ENCODE measurements at places on chromosomes 7 and 10.

DNA sequence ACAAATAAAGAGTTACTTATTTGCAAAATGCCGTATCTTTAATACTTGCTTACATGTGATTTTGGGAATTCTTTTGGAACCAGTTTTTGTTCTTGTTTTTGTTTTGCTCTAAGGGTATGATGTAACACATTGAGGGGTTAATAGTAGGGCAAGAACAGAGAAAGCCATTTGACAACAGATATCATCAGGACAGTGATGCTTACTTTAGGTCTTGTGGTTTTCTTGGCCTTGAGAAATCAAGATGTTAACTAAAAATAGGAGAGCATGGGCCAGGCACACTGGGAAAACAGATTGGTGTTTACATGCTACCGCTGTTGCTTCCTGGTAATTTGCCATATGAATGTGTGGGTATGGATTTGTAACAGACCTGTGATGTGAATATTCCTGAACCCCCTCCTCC, 3.7 kb downstream of the SAMD8 start:
- no peak overlapping the region for H3K27ac ChIP-seq
- DNase-seq = no peak
- H3K4me1 ChIP-seq = peaks cover 24% of the 10 kb centered on the region
- H3K4me3 ChIP-seq = no peak overlapping the region

DNA sequence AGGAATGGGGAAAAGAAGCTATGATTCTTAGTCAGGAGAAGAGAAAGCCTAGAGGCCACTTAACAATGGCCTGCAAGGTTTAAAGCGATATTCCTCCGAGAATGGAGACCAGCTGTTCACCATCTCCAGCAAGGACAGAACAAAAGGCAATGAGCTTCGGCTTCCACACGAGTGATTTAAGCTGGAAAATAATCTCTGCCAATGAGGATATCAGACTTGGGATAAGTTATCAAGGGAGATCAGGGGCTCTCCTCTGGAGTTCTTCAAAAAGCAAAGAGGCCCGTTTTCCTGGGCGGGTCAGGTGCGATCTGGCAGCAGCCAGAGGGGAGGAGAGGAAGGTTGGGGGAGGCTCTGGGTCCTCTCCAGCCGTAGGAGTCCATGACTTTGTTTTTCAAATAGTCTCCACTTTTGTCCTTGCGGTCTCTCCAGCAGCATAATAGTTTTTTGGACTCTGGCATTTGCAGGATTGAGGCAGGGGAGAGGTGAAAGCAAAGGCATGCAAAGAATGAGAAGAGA, 211.3 kb downstream of the SKIDA1 start:
- no peaks in the 10 kb centered on the region for H3K27me3 ChIP-seq
- no peak for DNase-seq
- H3K4me1 ChIP-seq = peaks cover 23% of the 10 kb centered on the region
- H3K4me3 ChIP-seq = no peak overlapping the region

GRCh38 chr10:69731184-69731583, 70.5 kb upstream of the COL13A1 start:
- no peak overlapping the region for H3K4me3 ChIP-seq
- no peak overlapping the region for H3K27ac ChIP-seq
- no peaks in the 10 kb centered on the region for H3K27me3 ChIP-seq
- no peaks in the 10 kb centered on the region for H3K36me3 ChIP-seq
- H3K4me1 ChIP-seq = no peaks in the 10 kb centered on the region

- H3K36me3 ChIP-seq = no peaks in the 10 kb centered on the region
- no peak for DNase-seq
- no peaks in the 10 kb centered on the region for H3K4me1 ChIP-seq
- H3K4me3 ChIP-seq = no peak overlapping the region
- H3K27me3 ChIP-seq = no peaks in the 10 kb centered on the region
- H3K27ac ChIP-seq = no peak overlapping the region
Observed at GRCh38 chr7:28329661-28330363, 82.5 kb upstream of the CREB5 start.

GRCh38 chr10:89646889-89647657, 2.0 kb upstream of the PANK1 start:
- H3K4me1 ChIP-seq = peaks cover 20% of the 10 kb centered on the region
- no peak overlapping the region for H3K4me3 ChIP-seq
- H3K36me3 ChIP-seq = no peaks in the 10 kb centered on the region
